ENCODE measurements at places on chromosomes 11 and 22.

GRCh38 chr22:50143096-50143495 lies 27.4 kb upstream of the PANX2 start:
- DNase-seq: no peak

DNA sequence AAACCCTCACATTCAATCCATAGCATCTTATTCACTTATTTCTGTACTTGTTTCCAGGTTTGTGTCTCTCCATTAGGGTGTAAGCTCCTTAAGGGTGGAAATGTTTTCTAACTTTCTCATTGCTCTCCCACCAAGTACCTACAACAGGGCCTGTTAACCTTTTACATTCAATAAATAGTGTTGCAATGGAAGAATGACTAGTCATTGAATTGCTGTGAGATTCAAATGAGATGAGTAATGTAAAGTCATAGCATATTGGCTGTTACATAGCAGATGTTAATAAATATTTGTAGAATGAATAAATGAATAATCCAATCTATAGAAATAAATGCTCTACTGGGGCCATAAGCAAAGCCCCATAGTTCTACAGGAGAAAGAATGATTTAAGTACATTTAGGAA lies 75.4 kb upstream of the DDI1 start:
- DNase-seq: no peak

DNA sequence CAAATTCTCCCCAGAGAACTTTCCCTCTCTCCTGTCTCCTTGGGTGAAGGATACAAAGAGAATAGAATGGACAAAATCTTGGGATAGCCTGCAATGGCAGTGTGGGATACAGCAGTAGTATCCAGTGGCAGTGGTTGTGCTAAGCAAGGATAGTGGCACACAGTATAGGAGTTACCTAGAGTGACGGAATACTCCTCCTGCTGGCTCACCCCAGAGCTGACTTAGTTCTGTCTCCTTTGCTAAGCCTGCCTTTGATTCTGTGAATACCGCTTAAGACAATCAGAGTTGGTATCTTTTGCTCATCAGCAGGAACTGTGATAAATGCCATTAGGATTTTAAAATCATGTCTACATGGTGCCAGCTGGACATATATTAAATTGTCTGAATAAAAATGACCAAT lies 404.3 kb downstream of the JRKL start:
- no peak for DNase-seq

GRCh38 chr11:130533113-130533798 lies 84.8 kb downstream of the ADAMTS15 start:
- no peak for DNase-seq

DNA sequence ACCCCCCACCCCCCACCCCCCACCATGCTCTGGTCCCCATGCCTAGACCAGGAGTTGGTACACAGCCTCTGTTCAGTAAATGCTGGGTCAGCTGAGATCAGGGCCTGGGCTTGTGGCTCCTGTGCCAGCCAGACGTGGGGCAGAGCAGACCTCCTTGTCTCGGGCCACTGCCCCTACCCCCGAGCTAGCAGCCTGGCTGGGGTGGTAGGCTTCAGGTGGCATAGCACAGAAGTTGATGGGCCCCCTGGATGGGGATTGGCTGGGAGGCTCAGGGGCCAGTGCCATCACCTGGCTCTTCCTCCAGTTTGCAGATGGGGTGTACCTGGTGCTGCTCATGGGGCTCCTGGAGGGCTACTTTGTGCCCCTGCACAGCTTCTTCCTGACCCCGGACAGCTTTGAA lies 139.9 kb downstream of the PARVA start:
- no peak for DNase-seq

DNA sequence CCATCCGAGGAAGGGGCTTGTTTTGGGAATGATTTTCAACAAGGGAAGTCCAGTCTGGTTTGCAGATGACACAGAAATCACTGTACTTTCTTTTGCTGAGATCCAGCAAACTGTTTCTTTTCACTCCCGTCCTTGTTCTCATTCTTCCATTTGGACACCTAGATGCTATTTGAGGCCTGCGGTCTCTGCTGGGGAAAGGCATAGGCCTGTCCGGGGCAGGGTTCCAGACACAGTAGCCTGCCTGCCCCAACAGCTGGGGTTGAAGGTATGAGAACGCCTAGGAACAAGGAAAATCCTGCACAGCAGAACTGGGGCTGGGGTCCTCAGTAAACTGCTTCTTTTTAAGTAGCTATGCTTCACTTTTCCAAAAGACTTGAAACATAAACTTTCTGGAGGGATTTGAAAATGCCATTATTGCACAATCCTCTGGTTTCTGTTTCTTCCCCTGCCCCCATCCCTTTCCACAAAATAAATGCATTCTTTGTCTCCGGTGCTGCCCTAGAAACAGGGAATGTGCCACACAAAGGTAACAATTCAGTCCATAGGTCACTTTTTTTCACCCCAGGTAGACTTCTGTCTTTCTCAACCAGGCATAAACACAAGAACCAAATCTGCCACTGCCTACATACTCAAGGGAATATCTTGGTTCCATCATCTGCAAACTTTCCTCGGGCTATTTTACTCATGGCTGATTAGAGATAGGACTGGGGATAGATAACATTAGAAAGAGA lies 174.8 kb upstream of the MTMR2 start:
- DNase-seq: no peak

DNA sequence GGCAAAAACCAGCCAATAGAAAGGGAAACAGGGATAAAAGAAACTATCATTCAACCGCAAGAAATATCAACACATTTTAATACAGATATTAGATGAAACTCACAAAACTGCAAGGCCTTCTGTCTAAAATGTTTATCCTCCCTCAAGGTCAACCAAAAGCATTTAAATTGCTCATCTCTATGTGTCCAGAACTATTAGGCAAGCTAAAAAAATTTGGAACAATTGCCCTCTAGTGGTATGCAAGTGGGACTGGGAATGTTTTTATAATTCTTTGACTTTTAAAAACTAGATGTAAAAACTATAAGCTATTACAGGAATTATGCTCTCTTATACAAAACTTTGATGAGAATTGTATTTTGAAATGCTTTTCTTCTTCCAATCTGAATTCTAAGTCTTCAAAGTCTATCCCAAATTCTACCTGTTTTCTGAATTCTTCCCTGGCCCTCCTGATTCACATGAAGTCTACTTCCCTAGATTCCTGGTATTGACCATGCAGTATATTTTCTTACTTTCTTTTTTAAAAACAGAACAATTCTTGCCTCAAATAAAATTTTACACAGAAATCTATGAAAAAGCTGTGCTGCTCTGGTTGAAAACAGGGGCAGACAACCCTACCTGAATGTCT lies 4.9 kb downstream of the CWC15 start:
- no peak for DNase-seq

DNA sequence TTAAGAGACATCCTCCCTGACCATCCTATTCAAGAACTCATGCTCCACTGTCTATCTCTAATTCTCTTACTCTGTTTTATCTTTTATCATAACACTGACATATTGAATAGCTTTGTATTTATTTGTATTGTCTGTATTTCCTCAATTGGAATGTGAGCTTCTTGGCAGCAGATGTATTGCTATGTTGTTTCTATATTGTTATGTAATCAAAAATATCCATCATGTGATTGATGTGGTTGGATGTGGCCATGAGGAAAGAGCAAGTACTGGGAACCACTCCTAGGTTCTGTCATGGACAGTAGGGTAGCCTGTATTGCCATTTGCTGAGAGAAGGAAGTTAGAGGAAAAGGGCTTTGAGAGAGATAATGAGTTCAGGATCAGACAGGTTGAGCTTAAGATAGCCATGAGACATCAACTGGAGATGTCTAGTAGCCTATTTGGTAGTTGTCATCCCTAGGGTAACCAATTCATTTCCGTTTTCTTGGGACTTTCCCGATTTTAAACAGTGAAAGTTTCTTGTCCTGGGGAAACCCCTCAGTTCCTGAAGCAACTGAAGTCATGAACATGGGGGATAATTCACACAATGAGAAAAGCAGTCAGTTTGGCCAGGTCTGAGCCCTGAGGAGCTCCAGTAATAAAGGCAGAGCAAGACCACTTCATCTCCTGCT lies 404.5 kb downstream of the INSC start:
- DNase-seq: no peak
